ENCODE measurements at places on chromosomes 1 and 21.

DNA sequence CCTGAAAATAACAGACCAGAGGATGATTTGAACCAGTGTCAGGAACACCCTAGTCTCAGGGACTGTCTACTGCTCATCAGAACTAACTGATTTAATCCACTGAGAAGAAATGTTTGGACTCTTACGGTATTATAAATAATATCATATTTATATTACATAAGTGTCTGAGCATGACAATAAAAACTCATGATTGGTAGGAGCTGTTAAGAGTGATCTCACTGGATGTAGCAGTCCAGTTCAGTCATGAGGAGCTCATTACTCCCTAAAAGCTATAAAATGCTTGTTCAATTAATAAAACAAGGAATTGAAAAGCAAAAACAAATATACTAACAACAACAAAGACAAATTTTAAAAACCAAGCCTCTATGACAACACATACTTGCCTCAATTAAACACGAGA, 68.8 kb upstream of the BCL9 start:
- no peak for DNase-seq

DNA sequence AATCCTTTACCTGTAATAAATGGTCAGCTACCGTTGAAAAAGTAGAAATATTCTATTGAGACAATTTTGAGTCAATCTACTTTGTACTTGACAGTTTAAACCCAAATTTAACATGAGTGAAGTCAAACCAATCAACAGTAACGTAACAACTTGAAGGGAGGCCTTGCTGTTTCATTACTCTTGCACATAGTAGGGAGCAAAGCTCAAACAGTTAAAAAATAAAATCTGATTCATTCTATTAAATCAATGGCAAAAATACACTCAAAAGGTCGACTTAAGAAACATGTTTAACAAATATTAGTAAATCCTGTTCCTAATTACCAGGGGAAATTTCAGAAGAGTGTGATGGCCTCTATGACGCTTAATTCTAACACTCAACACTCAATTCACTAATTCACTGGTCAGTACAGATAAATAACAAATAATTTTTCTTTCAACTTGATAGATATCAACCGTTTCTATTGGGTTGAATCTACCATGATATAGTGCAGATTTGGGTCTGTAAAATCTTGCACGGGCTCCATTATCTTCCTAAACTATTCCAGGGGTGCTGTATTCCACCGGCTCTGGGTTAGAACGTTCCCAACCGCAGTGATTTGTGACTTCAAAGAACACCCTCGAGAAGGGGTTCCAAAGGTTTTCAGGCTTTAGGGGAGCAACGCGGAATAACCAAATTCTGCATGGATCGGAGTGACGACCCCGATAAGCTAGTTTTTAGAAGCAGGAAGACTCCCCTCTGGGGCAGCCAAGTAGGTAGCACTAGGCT, 1.4 kb downstream of the TARBP1 start:
- DNase-seq, result no peak

DNA sequence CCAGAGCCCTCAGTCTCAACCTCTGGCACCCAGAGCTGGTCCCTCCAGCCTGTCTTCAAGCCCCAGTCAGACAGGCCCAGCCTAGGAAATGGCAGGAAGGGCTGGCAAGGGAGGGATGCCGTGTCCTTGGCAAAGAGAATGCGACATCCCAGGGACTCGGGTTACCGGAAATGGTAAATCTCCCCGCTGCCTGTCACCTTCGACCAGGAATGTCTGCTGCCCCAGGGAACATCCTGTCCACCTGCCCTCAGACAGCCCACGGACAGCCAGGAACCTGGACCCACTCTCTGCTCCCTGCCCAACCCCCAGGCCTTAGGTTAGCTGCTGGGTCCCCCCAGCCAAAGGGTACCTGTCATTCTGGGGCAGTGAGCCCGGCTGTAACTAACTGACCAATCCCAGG, 23.9 kb downstream of the HSPG2 start:
- no peak for DNase-seq

DNA sequence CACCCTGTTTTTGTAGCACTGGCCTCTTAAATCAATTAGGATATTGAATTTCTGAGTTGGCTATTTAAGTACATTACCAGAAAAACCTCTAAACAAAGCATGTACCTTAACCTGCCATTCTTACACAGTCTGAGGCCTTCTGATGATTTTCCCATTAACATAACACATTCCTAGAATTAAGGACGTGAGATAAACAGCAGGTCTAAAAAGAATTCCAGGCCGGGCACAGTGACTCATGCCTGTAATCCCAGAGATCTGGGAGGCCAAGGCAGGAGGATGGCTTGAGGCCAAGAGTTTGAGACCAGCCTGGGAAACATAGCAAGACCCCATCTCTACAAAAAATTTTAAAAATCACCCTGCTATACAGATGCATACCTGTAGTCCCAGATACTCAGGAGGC, 18.0 kb upstream of the LRRC8D start:
- no peak for DNase-seq

DNA sequence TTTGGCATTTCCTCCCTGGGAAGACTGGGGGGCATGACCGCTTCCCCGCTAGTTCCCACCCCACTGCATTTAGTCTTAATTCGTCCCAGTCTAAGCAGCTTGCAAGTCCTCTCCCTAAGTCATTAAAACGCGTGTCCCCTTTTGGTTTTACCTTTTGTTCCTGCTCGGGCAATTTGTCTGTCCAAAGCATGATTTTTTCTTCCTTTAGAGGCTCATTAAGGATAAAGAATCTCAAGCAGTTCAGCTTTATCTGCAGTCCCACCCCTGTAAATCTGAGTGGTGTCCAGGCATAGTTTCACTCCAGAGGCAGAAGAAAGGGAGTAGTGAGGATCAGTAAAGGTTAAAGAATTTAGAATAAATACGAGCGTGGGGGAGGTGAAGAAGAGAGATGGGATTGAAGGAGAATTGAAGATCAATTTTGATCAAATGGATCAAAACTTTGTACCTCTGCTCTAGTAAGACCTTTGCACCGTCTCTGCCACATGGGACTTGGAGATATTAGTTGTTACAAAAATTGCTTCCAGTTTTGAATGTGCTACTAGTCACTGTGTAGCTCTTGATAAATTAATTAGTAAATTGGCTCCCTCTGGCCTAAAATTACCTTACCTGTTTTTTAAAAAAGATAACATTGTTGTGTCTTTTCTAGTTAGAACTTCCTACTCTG, 989 bp upstream of the ETV3 start:
- DNase-seq, result no peak

- no peak for DNase-seq
These were observed 113.4 kb downstream of the SPSB1 start for GRCh38 chr1:9406111-9406510.

- no peak for DNase-seq
These were observed 95.3 kb downstream of the ADSS2 start for GRCh38 chr1:244356376-244356775.

GRCh38 chr1:70779571-70779970, 268.0 kb downstream of the PTGER3 start:
- DNase-seq, result no peak

DNA sequence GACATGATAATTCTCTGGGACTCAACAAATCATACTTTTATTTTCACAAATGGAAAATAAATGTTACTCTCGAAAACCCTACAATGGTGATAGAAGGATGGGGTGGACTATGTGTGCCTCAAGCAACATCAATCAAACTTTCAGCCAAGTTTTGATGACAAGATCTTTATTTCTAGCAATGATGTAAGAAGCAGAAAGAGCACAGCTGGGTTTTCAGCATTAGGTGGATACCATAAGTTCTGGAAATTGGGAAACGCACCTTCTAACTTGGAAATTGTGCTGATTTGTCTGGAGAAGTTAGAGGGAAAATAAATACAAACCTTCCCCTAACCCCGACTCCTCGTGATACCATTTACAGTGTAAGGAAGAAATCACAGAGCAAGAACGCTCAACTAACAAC, 320.3 kb downstream of the PAPPA2 start:
- no peak for DNase-seq

GRCh38 chr1:235783148-235783776, 83.4 kb downstream of the LYST start:
- no peak for DNase-seq

DNA sequence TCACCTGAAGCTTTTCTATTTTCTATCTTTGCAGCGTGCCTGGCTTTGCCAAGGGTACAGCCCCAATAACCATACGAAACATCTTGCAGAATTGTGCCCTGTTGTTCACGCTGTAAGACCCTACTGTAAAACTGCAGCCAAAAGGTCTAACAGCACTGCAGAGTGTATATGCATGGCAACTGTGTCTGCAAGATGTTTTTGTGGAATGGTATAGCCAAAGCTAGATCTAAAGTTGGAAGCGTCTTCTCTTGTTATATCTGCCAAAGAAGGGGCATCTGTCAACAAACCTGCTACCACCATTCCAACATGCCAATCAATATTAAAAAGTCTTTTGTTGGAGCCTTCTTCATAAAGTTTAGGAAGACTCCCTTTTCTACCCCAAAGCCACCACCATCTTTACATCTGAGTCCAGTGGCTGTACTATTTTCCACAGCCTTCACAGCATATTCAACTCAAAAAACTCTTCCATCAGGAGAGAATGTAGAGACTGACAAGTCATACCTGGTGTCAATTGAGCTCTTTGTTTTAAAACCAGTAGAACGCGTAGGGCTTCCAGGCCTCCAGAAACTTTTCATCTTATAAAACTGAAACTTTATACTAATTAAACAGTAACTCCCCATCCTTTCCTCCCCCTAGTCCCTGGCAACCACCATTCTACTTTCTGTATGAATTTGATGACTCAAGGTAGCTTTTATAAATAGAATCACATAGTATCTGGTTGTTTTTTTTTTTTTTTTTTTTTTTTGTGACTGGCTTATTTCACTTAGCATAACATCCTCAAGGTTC, 40.0 kb downstream of the ZSCAN20 start:
- no peak for DNase-seq

DNA sequence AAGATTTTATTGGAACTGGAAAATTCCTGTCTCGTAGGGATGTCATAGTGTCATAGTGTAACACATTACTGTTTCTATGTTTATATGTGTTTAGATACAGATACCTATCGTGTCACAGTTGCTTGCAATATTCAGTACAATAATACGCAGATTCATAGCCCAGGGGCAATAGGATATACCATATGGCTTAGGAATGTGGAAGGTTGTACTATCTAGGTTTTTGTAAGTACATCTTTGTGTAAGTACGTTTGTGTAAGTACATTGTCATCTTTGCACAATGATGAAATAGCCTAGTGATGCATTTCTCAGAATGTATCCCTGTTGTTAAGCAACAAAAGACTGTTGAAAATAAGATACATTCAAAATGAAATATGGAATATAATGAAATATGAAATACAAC, 68.9 kb downstream of the CAMTA1 start:
- no peak for DNase-seq

DNA sequence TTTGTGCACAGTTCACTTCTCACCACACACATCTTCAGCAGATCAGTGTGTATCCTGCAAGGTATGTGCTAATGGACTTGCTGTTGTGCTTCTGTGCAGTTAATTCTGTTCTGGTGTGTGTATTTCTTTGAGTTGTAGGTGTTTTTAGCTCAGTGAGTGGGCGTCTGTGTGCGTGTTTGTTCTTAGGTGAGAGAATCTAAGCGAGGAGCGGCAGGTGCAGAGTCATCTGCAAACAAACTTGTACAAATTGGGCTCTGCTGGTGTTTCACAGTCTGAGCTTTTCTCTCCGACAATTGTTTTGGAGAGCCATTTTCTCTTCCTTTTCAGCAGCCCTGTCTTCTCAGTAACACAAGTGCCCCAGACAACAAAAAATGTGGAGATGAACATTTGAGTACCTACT, 43.6 kb downstream of the ACP6 start:
- no peak for DNase-seq

DNA sequence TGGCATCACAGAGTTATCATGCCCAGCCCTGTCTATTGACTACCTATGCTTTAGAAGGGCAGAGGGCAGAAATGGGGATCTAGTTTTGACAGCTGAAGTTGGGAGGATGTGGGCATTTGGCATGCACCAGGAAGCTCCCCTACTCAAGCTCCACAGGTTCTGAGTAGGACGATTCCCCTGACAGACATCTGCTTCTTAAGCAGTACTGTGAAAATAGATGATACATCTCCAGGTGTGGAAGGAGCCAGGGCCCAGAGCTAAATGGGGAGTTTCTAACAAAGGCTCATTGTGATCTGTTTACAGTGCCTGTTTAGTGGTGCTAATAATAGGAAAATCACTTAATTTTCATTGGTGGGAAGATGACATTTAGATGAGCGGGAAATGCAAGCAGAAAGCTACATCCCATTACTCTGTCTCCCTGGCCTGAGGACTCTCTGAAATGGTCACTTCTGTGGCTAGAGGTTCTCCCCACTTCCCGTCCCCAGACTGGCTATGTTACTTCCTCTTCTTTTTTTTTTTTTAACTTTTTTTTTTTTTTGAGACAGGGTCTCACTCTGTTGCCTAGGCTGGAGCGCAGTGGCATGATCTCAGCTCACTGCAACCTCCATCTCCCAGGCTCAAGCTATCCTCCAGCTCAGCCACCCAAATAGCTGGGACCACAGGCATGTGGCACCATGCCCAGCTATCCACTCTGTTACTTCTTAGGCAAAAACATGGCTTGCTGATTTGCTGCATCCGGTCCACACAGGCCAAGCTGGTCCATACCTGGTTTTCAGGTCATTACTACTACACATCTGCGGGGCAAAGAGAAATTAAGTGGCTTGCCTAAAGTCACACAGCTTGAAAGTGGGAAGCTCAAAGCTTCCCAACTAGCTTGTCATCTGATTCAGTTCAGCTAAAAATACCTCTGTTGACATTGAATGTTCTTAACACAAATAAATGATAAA, 23.2 kb upstream of the CNIH3 start:
- no peak for DNase-seq

DNA sequence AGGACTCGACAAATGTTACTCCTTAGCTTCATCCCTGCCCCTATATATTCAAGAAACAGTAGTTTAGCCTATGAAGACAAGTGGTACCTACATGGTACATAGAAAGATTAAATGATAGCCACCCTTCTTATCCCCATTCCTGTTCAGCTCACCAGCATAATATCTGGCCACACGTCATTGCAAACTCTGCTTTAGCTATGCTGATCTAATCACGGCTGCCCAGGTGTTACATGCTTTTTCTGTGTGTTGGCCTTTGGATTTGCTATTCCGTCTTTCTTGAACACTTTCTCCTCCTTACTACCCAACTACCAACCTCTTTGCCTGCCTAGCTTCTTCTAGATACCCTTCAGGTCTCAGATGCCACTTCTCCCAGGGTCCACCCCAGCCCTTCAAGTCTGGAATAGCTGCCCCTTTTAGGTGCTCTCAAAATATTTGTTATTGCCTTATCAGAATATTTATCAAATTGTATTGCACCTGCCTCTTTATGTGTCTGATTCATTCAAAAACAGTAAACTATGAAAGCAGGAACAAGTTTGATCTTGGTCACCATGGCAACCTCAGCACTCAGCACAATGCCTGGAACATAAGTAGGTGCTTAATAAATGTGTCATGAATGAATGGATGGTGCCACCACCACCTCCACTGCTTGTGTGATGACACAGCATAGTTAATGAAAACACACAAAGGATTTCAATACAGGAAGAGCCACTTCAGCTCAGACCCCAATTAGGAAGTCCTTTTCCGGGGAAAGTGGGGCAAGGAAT, 11.4 kb upstream of the DNASE2B start:
- no peak for DNase-seq

Measured in putamen (tissue), 1 donor.